ENCODE measurements at places on chromosomes 11 and 22. TPM values are rescaled to one million over a fixed set of nuclear protein-coding genes. Genes with fewer than 3 reads are reported as not detected.
A peak's percentile ranks its signal among the peaks of the same experiment; 100 is the strongest.

DNA sequence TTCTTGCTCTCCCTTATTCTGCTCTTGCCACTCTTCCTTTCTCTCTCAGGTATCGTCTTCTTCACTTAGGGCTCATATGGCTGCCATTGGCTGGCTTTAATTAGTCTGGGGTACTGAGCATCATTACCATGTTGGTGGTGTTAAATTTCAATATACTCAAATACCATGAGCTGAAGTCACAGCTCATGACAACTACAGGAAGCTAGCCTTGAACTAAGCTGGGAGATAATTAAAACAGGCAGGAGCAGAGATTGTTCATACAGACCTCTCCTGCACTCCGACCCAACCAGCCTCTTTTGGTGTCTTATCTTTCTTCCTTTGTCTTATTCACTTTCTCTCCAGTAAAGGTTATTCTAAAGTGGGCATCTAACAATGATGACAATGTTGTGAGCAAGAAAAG, 130.9 kb upstream of the BLID start:
- no peak for DNase-seq

GRCh38 chr11:59755701-59756557, 753 bp downstream of the STX3 start:
- DNase-seq = peak; percentile 82

DNA sequence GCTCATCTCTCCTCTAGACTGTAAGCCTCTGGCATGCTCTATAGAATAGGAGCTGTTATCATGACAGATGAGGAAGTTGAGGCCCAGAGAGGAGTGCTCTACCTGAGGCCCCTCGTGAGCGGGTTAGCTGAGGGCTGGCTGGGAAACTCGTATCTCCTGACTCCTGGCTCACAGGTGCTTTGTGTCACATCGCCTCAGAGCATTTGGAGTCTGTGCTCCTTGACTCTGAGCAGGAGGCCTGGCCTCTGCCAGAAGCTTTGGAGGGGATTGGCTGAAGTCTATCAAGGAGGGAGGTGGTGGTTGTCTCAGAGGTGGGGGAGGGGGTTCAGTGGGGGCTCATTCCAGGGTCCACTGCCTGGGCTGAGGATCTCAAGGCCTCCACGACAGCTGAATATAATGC, 7.4 kb downstream of the KCNC1 start:
- DNase-seq = no peak

Gene TBC1D22A
- 7.2 TPM for polyA plus RNA-seq

DNA sequence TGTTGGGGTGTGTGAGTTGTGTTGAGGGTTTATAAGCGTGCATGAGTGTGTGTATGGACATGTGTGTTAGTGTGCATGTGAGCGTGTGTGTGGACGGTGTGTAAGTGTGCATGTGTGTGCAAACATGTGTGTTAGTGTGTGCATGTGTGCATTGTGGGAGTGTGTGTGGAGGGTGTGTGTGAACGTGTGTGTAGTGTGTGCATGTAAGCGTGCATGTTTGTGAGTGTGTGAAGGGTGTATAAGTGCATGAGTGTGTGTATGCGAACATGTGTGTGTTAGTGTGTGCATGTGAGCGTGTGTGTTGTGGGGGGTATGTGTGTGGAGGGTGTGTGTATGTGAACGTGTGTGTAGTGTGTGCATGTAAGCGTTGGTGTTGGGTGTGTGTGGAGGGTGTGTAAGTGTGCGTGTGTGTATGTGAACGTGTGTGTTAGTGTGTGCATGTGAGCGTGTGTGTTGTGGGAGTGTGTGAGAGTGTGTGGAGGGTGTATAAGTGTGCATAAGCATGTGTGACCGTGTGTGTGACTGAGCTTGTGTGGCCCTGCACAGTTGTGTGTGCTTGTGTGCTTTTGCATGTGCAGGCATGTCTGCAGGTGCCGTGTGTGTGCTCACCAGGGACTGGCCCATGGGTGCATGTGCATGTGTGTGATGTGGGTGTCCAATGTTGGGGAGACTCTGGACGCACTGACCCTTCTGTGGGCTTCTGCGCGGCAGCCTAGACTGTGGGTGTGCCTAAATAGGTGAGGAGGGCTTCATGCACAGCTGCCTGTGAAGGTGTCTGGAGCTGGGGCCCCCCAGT, 866.2 kb downstream of the TBC1D22A start:
- no peak for DNase-seq

Gene SCGB1C1
- polyA plus RNA-seq = not detected

DNA sequence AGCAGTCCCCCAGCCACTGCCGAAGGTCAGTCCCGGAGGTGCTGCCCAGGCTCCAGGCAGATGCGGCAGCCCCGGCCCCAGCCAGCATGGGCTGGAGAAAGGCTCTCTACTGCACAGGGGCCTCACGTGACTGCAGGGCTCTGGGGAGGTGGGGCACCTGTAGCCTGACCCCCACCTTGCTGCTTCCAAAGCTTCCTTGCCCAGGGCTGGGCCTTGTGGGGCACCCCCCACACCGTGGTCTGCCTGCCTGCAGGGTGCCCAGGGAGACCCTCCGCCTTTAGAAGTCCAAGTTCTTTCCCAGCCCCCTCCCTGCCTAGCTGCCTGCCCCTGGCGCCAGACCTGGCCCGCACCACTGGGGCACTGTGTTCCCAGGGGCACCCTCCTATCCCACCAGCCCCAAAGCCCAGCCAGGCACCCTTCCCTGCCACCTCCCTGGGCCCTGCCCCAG, 28.4 kb upstream of the TXNRD2 start:
- no peak for DNase-seq

GRCh38 chr11:78586452-78587046, 11.9 kb upstream of the NARS2 start:
- no peak for DNase-seq

- DNase-seq = no peak
Measured at GRCh38 chr11:46484101-46484500, 92.5 kb upstream of the CHRM4 start.

DNA sequence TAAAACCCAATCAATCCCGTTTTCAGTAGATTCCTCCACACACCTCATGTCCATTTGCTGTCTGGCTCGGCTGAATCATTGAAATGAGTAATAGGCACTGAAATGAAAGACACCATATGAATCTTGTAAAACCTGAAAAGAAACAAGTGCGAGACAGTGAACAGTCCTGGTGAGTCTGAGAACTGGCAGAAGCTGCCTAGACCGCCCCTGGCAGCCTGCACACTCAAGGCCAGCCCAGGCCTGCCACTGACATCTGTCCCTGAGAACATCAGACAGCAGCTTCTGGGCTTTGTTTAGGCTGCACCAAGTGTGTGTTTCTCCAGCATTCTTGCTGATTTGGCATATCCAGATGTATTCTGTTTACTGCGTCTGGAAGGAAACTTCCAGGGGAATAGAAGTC, 44.8 kb downstream of the ENDOD1 start:
- no peak for DNase-seq

GRCh38 chr11:134486704-134487103, 74.7 kb upstream of the B3GAT1 start:
- no peak for DNase-seq

DNA sequence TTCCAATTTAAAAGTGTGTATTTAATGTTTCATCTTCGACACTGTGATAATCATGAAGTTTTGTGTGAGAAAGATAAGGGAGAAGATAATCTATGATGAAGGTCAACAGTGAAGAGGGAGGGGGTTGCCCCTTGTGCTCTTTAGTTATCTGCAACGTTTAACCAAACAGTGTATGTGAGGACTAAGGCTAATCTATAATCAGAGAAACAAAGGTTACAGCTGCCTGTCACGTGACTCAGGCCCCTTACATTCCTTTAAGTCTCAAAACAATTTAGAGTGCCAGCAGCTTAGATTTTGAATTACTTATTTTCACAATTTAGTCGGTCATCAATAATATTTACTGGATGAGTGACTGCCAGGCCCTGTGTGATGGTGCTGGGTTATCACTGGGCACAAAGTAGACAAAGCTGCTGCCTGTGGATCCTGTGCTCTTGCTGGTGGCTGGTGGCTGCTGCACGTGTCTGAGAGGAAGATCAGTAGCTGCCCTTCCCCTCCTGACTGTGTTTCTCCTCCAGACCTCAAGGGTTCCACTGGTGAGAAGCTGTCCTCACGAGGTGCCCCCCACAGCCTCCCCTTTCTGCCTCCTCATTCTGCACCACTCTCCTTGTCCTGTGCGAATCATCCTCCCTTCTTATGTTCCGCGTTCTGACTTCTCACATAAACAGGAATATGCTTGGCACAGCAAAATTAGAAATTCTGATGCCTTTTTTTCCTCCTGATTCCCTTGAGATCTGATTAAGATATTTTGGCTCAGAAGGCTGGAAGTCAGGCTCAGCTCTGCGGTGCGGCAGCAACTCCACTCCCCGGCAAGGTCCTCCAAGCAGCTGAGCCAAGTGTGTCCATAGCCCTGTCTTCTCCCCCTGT, 331.1 kb upstream of the B3GAT1 start:
- no peak for DNase-seq

- DNase-seq = no peak
Measured at GRCh38 chr11:119107538-119108145, 498 bp downstream of the C2CD2L start.

Gene OR52A1
- polyA plus RNA-seq = not detected

Gene POU2AF2
- not detected for polyA plus RNA-seq

Gene CCDC87
- polyA plus RNA-seq = 0.14 TPM

DNA sequence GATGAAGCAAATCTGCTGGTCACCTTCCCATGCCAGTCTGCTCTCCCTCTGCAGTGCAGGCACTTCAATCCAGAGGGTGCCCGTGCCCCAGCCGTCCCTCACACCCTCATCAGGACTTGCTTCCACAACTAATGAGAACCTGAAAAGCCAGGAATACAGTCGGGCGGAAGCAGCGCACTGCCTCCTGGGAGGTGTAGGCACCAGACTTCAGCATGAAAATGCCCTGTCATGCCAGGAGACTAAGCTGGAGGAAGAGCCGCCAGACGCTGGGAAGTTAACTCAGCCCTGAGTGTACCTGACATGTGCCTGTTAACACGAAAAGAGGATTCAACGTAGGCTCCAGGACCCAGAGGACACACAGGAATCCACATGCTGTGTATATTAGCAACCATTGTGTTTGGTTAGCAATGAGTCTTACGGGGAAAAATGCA, 40.1 kb upstream of the FLI1 start:
- peak; percentile 37 for DNase-seq

DNA sequence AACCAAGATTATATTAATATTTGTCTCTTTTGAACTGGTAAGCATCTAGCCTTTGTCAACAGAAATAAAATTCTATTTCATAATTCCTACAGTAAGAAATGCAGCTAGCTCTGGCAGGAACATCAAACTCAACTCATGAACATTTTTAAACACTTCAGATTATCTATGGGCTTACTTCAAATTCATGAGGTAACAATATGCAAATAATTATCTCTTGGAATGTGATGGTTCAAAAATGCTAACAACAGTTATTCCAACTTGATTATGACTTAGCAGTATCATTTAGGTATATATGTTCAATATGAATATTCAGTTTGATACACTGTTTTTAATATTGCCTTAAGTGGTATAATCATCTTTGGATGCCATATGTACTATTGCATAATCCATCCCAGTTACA, 1103.5 kb upstream of the CCDC90B start:
- no peak for DNase-seq

DNA sequence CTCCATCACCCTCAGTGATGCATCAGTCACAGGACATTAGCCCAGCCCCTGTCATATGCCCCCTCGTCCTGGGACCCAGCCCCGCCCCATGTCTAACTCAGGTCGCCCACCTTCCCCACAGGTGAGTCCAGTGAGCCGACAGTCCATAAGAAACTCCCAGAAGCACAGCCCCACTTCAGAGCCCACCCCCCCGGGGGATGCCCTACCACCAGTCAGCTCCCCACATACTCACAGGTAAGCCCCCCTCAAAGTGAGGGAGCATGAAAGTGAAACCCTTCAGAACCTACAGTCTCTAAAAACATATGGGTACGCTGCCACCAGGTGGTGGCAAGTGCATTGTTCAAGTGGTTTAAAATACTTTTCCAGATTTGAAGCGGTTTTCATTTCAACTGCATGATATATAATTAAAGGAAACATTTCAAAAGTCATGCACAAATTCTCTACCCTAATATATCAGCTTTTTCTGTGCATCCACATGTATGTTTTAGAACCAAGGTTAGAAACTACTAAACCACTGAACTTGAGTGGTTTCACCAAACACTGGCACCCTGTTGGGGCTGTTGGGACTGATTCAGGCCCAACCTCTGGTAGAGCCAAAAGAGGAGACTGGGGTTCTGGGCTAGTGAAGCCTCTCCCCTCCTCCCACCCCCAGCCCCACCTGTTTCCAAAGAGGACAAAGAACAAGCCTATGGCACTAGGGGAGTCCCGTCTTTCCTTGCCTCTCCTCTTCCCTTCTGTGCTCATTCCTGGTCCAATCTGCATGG, 17.3 kb downstream of the EPS8L2 start:
- no peak for DNase-seq

Gene CDC42EP2
- polyA plus RNA-seq = 21.1 TPM

Gene RASGRP2
- polyA plus RNA-seq = 128 TPM

- no peak for DNase-seq
Measured at GRCh38 chr11:113689768-113690618, 16.1 kb downstream of the TMPRSS5 start.

DNA sequence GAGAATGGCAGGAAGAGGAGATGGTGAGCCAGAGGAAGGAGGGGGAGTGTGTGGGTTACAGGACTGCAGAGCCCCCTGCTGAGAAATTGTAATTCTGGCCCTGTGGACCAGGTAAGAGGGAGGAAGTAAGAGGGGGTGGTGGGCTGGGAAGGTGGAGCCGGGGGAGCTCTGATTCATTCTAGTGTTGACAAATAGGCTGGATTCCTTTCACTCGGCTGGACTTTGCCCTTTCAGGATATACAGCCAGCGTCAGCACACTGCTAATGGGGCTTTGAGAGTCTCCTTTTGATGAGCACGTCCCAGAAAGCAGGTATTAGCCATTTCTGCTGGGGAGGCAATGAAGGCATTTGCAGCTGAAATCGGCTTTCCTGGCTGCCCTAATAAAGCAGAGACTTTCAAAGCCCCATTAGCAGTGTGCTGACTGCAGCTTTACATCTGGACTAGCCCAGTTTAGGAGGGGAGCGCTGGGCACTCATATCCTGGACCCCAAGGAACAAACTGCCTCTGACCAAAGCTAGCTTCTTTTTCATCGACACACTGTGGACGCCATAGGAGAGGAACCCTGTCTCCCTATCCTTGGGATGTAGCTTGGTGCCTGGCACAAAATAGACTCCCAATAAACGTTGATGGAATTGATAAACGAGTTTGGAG, 44.8 kb upstream of the CADM1 start:
- DNase-seq = no peak

- DNase-seq = no peak
Measured at GRCh38 chr11:128759168-128759567, 65.3 kb downstream of the FLI1 start.
